GDM1 (cell line): ENCODE measurements at places on chromosomes 16 and 17.

- DNase-seq: no peak
Measured at GRCh38 chr16:56980792-56981724, 8.3 kb upstream of the NLRC5 start.

GRCh38 chr16:56911771-56912571 lies 20.0 kb upstream of the HERPUD1 start:
- DNase-seq: no peak

GRCh38 chr16:54649876-54650275 lies 280.8 kb upstream of the IRX5 start:
- DNase-seq: no peak

DNA sequence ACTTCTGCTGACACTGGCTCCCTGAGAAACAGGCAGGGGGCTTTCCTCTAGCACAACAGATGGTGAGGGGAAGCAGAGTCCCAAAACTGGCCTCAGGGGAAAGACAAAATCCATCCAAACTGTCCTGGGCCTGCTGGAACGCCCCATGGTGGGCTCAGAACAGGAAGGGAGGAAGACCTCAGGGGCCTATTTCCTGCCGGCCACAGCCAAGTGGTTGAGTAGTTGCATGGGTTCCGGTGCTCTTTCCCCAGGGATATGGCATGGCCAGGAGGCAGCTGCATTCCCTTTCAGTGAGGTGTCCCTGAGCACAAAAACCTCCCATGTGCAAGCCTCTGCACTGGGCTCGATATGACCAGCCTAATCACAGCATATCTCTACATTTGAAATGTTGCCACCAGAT lies 303.0 kb upstream of the IRX5 start:
- DNase-seq: no peak

DNA sequence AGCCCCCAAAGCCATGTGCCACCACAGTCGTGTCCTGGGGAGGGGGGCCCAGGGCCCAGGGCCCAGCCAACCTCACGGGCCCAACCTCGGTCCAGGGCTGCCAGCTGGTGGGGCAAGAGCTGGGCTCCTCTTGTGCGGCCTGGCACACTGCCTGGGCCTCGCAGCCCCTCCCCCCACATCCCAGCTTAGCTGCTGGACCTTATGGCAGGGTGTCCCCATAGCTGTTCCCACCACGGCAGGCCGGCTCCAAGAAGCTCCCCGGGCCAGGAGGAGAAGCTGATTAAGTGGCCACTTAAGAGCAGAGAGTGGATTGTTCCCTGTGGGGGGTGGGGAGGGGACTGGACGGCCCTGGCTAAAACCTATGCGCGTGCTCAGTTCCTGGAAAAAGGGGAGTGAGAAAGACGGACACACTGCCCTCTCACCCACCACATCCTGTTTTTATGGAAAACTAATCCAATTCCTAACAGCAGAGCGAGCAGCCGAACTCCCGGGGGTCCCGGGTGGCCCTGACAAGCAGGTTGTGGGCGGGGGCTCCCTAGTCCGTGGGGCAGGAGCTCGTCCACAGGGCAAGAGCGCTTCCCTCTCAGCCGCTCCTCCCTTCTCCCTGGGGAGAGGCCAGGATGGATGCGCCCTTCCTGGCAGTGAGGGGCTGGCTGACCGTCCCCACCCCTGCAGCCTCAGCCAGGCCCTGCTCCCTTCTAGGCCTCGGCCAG lies 16.8 kb downstream of the PIEZO1 start:
- no peak for DNase-seq

DNA sequence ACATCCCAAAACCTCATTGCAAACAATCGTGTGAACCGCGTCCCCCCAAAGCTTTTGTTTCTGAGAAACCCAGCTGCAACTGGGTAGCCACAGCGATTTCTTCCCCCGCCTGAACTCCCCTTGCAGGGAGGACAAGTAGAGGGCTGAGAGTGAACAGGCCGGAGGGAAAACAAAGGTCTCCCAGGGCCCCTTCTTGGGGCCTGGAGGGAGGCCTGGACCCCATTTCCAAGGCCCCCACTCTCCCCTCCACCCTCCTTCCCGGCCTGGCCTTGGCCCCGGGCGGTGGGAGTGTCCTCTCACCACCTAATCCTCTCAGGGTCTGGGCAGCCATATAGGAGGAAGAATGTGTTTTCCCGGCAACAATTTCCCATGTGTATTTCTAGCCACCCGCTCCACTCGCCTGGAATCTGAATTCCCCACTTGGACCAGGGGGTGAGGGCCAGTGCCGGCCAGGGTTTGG lies 2.6 kb downstream of the GLIS2 start:
- DNase-seq: no peak

GRCh38 chr17:21376081-21376758 lies at the start of gene KCNJ12:
Gene KCNJ12 (plus strand): TSS chr17:21376357. CDS start chr17:21415343, 38,986 bp downstream.
- DNase-seq: no peak

- DNase-seq: no peak
Measured at GRCh38 chr16:87330646-87331045, 13.5 kb upstream of the C16orf95 start.

GRCh38 chr16:29148867-29149272 lies 164.0 kb downstream of the LAT start:
- no peak for DNase-seq

DNA sequence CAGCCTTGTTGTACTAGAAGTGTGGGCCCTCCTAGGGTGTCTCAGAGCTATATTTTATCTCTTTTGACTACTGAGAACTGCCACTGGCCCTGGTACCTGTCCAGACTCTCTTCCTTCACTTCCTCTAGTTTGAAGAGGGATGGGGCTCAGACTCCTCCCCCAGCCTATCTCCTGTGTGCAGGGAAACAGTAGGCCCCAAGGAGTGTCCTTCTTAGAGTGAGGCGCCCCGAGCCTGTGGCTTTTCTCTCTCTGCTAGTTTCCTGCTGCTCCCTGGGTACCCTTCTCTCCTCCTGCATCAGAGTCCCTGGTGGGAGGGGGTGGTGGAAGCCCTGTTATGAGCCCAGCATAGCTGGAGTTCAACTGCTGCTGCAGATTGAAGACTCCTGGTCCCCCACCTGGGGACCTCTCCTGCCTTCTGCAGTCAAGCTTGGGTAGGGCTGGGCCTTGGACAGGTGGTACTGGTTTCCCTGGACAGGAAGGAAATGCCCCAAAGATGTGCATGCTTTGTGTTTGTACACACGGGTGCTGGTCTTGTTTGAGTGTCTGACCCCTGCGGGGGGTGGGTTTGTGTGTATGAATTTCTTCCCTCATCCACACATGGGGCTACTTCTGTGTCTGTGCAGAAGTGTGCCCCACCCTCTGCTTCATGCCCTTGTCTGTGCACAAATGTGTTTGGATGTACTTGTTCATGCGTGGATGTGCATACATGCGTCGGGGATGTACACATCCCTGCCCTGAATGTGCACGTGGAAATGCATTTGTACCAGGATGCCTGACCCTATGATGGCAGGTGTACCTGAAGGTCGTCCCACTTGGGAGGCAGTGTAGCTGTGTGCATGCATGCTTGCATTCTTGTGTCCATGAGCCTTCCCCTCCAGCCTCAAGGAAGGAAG lies 6.9 kb downstream of the RARA start:
- DNase-seq: peak; percentile 50

GRCh38 chr17:19707728-19708221 lies 8.6 kb downstream of the SLC47A2 start:
- DNase-seq: no peak

DNA sequence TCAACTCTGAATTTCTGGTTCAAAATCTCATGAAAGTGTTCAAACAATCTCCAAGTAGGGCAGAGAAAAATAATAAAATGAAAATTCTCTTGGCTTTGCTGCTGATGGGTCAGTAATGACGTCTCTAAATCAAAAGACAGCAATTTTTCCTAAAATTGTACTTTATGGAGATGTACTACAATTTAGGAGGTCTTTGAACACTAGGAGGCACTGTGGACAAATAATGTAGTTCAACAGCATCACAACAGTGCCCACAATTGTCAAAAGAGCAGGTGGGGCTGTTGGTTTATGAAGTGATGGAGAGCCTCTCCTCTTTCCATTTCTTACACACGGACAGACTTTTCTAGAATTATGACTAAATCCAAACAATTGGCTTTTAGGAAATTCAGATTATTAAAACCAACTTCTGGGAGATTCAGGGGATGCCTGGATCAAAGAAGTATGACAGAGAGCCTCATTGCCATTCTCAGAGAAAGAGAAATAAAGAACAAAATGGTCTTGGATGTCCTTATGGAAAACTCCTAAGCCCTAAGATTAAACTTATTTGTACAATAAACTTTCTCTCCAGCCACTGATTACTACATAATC lies 23.8 kb downstream of the EZH1 start:
- peak; percentile 15 for DNase-seq

- no peak for DNase-seq
Measured at GRCh38 chr16:11990702-11991390, 14.3 kb downstream of the SNX29 start.

DNA sequence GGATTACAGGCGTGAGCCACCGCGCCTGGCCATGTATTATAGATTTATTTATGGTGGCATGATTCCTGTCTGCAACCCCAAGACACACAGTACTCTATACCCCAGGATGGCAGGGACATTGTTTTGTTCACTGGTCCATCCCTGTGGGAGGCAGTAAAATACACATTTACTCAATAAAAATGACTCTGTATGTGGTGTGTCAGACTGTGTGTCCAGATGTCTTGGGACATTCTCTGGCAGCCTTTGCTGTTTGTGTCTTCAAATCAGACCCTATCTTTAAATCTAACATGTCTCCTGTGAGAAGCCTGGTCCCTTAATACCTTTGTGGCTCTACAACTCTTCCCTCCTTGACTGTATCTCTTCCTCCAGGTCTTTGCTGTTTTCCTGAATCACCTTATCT lies 1.7 kb upstream of the COASY start:
- no peak for DNase-seq

DNA sequence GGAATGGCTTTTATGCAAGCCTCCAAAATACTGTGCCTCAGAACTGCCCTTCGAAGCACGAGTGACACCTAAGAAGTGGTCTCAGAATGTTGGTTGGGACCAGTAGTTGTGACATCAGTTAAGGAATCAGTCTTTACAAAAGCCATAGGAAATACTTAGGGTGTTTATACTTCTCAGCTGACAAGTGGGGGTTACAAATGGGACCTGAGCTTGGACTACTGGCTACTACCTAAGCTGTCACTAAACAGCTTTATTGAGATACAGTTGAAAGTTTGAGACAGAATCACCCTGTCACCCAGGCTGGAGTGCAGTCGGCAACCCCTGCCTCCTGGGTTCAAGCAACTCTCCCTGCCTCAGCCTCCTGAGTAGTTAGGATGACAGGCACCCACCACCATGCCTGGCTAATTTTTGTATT lies 5.0 kb downstream of the RPL19 start:
- no peak for DNase-seq

DNA sequence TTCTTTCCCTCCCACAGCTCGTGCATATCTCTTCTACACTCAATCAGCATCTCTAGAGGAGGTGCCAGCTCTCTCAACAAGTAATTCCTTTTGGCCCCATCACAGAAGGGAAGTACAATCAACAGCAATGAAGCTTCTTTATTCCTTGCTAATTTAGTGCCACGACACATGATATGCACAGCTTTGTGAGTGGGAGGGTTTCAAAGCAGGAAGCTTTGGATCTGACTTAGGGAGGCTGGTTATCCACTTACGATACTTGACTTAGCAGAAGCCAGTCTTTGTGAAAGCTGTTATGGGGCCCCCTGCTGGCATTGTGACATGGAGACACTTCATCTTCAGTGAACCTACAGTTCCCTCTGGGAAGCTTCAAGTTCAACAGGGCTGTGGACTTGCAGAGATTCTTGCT lies 81.0 kb downstream of the TMEM100 start:
- DNase-seq: peak; percentile 59

GRCh38 chr16:72179204-72179970 lies 7.4 kb upstream of the PMFBP1 start:
- no peak for DNase-seq

- no peak for DNase-seq
Measured at GRCh38 chr16:11379420-11379819, 34.2 kb downstream of the RMI2 start.

- DNase-seq: no peak
Measured at GRCh38 chr16:89019511-89019910, 42.5 kb upstream of the CBFA2T3 start.

DNA sequence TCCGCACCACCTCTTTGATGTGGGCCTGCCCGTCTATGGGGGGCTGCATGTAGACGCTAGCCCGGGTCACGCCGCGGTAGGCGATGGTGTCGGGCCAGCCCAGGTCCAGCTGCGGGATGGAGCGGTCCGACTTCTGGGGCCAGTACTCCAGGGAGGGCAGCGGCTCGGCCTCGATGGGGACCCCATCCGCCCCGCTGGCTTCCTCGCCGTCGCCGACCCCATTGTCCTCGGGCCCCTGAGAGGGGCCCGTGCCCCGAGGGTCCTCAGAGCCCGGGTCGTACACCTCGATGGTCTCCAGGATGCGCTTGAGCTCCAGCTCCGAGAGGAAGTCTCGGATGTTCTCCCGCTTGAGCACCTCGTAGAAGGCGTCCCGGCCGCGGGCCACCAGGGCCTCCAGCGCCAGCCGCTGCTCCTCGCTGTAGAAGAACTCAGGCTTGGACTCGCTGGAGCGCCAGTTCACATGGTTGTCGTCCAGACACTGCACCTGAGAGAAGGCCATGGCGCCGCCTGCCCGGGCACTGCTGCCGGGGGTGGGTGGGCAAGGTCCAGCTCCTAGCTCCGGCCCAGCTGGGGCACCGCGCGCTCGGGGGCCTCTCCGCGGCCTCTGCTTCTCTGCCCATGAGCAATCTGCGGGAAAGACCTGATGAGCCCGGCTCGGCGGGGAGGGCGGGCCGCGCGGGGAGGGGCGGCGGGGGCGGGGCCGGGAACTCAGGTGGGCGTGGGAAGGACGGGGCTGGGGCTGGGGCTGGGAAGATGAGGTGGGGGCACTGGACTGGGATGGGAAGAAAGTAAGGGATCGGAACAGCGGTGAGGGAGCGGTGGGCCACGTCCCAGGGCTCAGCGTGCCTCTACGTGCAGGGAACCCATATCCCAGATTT lies 782 bp downstream of the FAM83G start:
- no peak for DNase-seq

- DNase-seq: no peak
Measured at GRCh38 chr17:33234930-33235685, 58.0 kb downstream of the ASIC2 start.

- no peak for DNase-seq
Measured at GRCh38 chr17:43782913-43783680, 2.9 kb downstream of the CFAP97D1 start.

GRCh38 chr17:7348478-7349242 lies 3.3 kb upstream of the KCTD11 start:
- no peak for DNase-seq

GRCh38 chr16:7722761-7723160 lies 390.1 kb downstream of the RBFOX1 start:
- no peak for DNase-seq

GRCh38 chr16:74721716-74722115 lies 21.1 kb upstream of the MLKL start:
- no peak for DNase-seq

DNA sequence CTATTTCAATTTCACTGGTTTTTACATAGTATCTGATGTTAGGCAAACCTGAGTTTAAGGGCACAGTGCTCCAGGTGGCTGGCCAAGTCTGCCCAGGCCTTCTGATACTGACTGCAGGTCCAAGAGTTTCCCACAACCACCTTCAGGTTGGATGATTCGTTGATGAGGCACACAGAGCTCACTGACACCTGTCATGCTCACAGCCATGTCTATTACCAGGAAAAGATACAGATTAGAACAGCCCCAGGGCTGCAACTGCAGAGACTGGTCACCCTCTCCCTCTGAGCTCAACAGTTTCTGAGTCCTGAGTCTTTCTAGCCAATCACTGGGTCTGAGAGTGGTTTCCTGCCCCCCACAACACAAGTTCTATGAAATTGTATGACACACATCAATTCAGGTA lies 37.2 kb downstream of the MEAK7 start:
- no peak for DNase-seq
